ENCODE measurements at places on chromosomes 2 and 18.

DNA sequence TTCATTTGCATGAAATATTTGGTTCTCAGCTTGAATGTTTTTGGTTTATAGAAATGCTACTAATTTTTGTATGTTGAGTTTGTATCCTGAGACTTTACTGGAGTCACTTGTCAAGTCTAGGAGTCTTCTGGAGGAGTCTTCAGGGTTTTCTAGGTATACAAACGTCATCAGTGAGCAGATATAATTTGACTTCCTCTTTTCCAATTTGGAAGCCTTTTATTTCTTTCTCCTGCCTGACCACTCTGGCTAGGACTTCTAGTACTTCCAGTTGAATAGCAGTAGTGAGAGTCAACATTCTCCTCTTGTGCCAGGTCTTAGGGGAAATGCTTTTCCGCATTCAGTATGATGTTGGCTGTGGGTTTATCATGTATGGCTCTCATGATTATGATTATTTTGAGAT lies 55.4 kb upstream of the THUMPD2 start:
- no peak for DNase-seq

DNA sequence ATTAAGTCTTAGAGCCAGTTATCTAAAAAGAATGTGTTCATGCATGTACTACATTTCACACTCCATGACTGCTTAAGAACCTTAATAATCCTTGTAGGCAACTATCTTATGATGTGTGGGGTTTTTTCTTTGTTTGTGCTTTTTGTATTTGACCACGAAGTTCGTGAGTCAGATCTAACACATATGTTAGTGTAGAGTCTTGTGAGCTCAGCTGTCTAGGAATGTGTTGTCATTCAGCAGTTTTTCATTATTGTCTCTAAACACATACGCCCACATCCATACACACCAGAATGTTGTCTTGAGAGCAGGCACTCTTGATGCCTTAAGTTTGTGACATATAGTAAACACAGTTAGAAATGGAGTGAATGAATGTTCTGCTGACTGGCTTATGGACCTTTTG lies 38.4 kb downstream of the CAB39 start:
- no peak for DNase-seq

DNA sequence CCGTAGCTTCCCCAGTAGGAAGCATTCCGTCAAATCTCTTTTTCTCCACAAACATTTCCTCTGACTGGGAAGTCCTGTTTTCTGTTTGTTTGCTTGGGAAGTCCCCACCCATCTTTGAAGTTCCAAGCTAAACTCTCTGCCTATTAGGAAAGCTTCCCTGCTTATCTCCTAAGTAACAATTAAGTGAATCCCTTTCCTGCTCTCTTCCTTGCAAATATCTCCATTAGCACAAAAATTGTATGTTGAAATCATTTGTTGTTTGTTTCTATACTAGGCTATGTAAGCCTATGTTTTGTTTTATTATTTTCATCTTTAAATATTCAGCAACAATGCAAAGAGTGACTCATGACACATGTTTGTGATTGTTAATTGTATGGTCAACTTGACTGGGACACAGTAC lies 812.6 kb upstream of the LRATD1 start:
- DNase-seq, result no peak

- no peak for DNase-seq
Observed at GRCh38 chr2:21299411-21299810, 175.6 kb downstream of the TDRD15 start.

- no peak for DNase-seq
Observed at GRCh38 chr2:46669996-46670793, 190.8 kb downstream of the TMEM247 start.

DNA sequence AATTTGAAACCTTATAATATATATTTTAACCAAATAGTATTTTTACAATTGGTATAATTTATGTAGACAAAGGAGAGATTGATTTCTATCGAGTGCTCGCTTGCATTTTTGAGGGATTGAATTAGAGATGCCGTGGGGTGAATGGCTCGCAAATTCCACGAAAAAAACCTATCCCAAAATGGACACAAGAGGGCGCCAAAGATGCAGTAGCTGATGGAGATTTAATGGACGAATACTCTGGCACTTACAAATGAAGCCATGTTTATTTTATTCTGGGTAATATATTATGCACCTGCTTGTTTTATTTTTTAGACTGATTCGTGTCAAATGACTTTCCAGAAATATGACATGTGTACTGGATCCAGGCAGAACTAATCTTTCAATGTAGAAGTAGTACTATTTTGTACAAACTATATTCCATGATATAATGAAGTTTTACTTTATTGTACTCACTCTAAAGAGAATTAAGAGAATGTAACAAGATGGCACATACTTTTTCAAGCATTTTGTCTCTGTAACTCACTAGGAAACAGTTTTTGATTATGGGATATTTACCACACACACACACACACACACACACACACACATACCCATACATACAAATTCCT lies 505.4 kb downstream of the PLCL1 start:
- peak; percentile 42 for DNase-seq

- no peak for DNase-seq
Observed at GRCh38 chr2:171342067-171342413, 91.8 kb downstream of the METTL8 start.

DNA sequence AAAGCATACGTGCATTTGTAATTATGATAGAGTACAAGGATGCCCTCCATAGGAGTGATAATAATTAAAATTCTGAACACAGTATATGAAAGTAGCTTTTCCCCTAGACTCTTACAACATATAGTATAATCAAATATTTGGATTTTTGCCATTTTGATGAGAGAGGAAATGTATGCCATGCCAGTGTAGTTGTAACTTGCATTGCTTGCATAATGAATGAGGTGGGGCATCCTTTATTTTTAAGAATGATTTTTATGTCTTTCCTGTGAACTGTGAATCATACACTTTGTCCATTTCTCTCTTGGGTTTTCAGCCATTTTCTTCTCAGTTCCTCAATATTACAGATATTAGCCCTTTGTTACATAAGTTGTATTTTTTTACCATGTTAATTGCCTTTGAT lies 197.5 kb downstream of the SCG2 start:
- no peak for DNase-seq

DNA sequence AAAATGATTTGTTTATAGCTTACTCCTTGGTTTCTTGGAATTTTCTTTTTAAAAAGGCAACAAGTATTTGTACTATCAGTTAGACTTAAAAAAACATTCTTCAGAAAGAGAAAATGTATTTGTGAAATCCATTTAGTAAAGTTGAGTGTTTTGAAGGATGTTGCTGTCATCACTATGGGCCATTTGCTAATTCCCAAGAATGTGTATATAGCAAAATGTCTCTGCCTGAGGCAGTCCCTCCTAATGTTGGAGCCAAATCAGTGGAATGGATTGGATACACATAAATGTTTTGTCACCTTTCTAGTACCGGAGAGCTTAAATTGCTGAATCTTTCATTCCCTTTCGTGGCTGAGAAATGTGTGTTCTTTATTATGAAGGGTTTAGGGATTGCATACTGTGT lies 890.2 kb upstream of the ZEB2 start:
- DNase-seq, result no peak

- no peak for DNase-seq
Observed at GRCh38 chr2:94955702-94956101, 69.8 kb upstream of the MAL start.

GRCh38 chr2:110834134-110834827 lies 101.9 kb downstream of the ACOXL start:
- no peak for DNase-seq

- DNase-seq, result no peak
Observed at GRCh38 chr2:173017646-173018420, 57.8 kb upstream of the MAP3K20 start.

- no peak for DNase-seq
Observed at GRCh38 chr2:236237468-236238190, 26.6 kb downstream of the ASB18 start.

- DNase-seq, result no peak
Observed at GRCh38 chr2:21392649-21393048, 268.9 kb downstream of the TDRD15 start.

DNA sequence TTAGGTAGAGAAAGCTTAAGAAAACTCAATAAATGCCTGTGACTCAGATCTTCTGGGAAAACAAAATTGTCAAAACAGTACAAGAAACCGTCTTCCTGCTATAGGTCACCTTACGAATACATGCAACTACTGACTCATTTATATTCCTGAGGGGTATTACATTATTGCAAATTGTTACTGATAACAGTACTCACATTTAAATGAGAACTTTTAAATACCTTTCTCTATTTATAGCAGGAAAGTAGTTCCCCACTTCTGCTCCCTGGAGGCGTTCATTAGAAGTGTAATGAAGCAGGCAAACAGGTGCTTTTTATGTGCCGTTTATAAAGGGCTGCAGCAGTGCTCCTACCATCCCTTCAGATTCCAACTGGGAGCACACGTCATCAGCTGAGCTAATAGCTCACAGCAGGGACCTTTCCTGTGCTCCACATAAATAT lies 65.1 kb upstream of the RPRM start:
- DNase-seq, result no peak

DNA sequence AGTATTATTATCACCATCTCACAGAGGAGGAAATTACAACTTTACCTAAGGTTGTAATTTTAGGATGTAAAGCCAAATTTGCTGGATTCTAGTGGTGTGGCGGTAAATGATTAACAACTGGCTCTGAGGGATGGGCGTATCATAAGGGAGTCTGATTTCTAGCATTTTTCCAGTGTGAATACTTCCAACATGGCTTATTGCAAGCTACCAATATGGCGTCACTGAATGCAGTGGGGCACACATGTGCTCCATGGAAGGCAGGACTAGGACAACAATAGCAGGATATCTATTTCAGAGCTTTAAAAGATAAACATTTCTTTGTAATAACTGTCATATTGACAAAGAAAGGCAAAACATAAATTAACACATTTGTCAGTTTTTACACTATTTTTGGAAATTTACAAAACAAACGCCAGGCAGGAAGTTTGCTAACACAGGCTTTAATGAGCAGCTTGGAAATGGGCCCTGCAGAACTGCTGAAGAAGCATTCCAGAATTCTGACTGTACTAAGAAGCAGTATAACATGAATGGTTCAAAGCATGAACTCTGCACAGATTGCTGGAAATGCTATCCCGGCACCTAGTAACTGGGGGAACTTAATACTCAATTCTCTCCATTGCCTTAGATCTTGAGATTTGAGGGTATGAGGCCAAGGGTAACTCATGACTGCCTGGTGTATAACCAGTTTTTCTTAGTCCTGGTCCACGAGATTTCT lies 439.3 kb upstream of the MAP2 start:
- DNase-seq, result no peak

- no peak for DNase-seq
Observed at GRCh38 chr2:176094349-176094748, 1.8 kb downstream of the HOXD13 start.

DNA sequence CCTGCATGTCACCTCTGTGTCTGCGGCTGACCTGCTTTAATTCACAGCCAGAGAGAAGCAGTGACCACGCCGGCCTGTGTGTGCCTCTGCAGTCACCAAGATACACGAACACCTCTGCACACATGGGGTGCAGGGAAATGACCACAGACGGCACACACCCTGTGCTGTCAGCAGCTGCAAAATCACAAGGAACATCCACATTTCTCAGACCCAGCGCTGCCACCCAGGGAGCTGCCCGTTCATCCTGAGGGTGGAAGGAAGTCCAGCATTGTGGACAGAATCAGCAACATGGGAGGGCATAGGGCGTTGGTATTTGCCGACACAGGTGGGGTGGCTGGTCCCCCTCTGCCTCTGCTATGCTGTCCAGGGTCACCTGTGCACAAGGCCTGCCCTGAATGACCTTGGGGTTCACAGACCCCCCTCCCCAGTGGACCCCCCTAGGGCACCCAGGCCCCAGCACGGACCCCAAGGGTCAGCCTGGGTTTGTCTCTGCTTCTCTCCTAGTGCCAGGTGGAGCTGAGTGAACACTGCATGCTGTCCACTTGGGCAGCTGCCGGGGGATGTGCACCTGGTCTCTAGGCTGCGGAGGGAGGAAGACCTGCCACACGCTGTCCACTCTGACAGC lies 107.4 kb downstream of the PXDN start:
- no peak for DNase-seq

GRCh38 chr2:237198164-237198855 lies 112.6 kb downstream of the COPS8 start:
- no peak for DNase-seq

DNA sequence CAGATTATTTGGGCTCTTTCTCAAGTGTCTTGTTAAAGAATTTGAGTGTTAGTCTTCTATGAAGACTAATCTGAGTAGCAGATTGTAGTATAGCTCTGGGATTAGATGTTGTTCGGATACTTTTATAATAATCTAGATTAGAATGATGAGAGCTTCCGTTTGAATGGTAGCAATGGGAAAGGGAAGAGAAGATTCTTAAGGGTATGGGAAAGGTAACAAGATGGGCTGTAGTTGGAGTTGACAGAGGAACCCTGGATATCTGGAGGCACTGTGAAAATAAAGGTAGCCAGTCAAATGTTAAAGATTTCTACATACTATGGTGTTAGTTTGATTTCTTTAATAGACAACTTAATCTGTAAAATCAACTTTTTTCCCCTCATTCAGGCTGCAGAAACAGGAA lies 4.7 kb downstream of the DDX1 start:
- no peak for DNase-seq

DNA sequence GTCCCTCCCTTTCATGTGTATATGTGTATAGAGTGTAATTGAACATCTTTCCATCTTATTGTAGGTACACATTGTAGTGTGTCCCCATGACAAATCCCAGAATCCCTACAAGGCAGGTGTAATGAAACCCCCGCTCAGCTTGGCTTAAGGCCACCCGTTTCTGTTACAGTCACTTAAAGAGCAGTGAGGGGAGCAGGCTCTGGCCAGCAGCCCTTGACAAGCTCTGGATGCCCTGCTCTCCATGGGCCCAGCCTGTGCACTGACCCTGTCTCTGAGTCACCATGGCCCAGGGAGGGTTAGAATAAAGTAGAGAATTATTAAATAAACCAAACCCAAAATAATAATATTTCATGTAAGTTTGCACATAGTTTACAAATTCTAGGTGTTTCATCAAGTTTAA lies 17.2 kb upstream of the MAL start:
- no peak for DNase-seq

DNA sequence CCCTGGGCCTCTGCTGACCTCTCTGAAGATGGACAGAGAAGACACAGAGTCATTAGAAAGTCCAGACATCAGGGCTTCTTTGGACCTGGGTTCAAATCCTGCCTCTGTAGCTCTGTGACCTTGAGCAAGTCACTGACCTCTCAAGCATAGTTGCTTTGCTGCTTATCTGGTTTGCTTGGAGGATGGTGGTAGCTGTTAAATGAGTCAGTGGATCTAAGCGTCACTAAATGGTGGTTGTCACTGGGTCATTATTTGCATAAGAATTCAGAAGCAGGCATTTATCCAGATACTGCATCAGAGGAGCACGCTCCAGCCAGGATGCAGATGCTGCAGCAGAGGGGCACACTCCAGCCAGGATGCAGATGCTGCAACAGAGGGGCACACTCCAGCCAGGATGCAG lies 229.2 kb downstream of the GLI2 start:
- DNase-seq, result no peak

DNA sequence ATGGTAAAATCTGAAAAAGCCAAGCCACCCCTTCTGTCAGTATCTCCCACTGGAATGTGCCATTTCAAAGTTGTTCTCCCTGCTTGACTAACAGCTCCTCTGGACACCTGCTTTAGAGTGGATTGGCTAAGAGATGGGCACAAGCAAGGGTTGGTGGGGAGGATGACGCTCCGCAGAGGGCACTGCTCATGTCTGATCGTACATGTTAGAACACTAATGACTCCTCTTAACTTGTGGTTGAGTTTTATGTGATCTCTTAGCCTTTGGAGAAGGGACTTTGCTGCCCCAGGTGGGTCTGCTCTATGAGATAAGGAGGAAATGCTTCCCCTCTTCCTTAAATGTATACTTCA lies 8.2 kb upstream of the KIAA2012 start:
- no peak for DNase-seq

Measured in stimulated activated CD4-positive, alpha-beta T cell treated with anti-CD3 and anti-CD28 coated beads, Interleukin-1b, Interleukin-23, amount 100 ng/mL, for 1 hour (primary cell).